ENCODE measurements at places on chromosomes 12 and 14. TPM values are rescaled to one million over a fixed set of nuclear protein-coding genes. Genes with fewer than 3 reads are reported as not detected.

Gene ETFBKMT
- total RNA-seq: 5.7 TPM

DNA sequence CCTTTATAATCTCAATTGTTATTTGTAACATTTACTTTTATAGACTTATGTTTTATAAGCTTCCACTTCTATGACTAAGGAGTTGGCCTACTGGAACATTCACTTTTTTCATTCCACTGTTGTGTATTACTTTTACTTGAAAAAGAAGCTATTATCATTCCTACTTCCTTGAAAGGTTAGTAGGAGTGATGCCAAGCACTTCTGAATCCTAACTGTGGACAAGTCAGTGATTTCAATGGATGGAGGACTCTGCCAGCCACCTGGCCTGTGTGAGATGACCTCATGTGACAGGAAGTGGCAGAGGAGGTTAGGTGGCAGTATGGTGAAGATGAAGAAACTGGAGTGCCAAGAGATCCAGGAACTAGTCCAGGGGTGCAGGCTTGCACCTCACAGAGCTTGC, 46.0 kb downstream of the TECPR2 start:
- DNase-seq: no peak

GRCh38 chr12:77745624-77746023, 85.1 kb upstream of the NAV3 start:
- DNase-seq: no peak

DNA sequence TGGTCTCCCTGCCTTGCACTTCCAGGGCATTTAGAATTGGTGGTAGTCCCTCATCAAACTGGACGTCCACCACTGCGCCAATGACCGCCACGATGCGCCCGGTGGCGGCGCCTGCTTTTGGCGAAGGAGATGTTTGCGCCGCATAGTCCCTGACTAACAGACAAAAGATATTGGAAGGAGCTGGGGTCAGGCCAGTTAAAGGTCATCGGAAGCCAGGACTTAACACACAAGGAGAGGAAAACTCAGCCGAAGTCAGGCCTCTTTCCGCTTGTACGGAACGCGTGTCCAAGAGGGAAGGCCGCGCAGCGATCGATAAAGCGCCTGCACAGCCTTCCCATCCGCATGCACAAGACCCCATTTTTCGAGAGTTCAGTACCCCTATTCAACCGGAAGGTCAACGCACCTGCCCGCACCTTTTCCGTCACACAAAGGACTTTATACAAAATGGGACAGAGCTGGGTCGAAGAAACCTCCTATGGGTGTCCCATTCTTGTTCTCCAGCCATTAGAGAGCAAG, 525 bp downstream of the ATP5F1B start:
- DNase-seq: peak; percentile 82

Gene FOXA1
- total RNA-seq: 32.4 TPM

DNA sequence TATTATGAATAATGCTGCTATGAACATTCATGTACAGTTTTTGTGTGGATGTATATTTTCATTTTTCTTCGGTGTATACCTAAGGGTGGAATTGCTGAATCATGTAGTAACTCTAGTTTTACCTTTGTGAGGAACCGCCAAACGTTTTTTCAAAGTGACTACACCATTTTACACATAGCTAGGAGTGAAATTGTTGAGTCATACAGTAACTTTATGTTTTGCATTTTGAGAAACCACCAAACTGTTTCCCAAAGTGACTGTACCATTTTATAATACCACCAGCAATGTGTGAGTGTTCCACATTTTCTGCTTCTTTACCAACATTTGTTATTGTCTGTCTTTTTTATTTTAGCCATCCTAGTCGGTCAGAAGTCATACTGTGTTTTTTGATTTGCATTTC, 3.1 kb upstream of the TPH2 start:
- DNase-seq: no peak

- no peak for DNase-seq
Measured at GRCh38 chr12:93127107-93127560, 198.0 kb upstream of the EEA1 start.

DNA sequence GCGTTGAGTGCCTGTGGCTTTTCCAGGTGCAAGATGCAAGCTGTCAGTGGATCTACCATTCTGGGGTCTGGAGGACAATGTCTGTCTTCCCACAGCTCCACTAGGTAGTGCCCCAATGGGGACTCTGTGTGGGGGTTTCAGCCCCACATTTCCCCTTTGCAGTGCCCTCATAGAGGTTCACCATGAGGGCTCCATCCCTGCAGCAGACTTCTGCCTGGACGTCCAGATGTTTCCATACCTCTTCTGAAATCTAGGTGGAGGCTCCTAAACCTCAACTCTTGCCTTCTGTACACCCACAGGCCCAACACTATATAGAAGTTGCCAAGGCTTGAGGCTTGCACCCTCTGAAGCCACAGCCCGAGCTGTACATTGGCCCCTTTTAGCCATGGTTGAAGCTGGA, 52.9 kb downstream of the PRKCH start:
- no peak for DNase-seq

DNA sequence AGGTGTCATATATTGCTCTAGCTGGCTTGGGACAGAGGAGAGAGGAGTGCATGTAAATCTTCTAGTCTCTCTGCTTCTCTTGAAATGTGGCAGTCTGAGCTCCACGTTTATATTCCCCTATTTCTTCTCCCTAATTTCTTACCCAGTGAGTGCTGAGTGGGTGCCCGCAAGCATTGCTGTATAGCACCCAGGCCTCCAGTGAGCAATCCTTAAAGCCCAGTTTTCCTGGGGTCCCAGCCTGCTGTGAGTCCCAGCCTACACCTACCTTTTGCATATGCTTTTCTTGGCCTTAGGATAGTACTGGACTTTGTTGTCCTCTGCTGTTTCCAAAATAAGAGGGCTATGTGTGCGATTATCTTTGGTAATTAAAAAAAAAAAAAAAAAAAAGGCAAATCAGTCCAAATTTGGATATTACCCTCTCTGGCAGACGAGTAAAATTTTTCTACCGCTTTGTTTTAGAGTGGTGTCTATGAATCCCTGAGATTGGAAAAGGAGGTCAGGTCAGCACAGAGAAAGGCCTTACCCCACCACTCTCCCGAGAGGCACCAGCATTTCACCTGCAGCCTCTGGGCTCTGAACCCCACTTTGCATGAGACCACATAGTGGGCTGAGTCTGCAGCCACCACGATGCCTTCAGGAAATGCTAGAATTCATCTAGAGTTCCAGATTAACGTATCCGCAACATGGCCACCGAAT, 1.1 kb downstream of the MGST1 start:
- no peak for DNase-seq

Gene TULP3
- total RNA-seq: 24.3 TPM

Gene WSCD2
- total RNA-seq: 0.61 TPM

DNA sequence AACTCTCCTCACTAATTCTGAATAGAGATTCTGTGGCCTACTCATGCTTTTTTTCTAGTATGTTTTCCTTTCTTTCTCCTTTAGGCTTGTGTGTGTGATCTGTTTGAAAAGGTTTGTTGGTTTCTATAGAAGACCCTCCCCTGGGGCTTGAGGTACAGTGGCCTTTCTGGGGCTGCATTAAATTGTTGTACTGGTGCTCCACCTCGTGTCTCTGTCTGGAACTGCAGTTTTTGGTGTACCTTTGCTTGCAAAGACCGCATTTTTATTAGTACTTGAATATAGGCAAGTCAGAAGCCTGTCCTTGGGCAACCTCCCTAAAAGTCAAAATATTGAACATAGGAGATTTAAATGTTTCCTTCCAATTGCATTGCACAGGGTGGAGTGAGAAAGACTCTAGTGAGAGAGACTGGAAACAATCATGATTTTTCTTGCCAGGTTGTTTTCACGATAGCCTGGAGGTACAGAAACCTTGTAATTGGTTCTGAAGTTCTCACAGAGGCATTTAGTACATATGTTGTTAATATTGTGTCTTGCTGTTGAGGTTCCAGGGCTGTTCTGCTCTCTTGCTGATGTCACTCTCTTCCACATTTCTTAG, 39.0 kb downstream of the SLCO1B1 start:
- DNase-seq: no peak

Gene PLXNC1
- 25.4 TPM for total RNA-seq

GRCh38 chr12:110874351-110874750, 27.6 kb downstream of the CCDC63 start:
- DNase-seq: no peak

DNA sequence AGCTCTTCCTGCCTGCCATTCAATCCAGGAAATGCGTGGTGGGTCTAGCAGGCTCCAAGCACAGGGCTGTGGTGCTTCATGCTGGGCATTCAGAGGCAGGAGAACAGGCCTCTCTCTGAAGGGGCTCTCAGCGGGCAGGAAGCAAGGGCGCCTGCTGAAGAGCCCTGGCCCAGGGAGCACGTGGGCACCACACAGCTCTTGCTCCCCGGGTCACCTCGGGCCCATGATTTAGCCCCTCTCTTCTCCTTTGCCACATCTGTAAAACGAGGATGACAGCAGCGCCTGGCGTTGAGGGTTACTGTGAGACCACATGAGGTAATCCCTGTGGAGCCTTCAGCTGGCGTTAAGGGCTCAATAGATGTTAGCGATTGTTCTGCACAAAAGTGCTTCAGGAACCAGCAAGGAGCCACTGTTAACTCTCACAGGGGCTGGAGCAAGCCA, 37.6 kb upstream of the SPTLC2 start:
- DNase-seq: no peak

DNA sequence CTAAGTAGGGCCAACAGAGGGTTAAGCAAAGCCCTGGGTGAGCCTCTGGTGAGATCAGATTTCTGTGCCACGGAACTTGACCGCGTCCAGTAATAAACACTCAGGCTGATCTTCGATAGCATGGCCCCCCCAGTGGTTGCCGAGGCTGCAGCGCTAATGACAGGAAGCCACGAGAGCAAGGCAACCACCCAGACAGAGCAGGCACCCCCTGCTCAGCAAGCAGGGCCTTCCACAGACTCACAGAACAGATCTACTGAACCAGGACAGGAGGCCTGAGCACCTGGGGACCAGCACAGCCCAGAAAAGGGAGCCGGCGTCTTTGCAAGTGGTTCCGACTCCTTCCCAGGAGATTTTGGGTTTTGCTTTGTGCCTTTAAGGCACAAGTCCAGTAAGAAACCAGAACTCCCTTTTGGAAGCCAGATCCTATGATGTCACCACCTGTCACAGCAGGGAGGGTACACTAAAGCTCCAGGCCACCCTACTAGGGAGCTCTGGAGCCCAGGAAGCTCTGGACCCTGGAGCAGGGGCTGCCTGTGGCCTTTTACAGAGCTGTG, 42.3 kb downstream of the BCL11B start:
- DNase-seq: no peak

- no peak for DNase-seq
Measured at GRCh38 chr12:15632708-15633107, 156.5 kb downstream of the EPS8 start.

GRCh38 chr14:81682134-81682533, 148.5 kb upstream of the SEL1L start:
- DNase-seq: no peak

DNA sequence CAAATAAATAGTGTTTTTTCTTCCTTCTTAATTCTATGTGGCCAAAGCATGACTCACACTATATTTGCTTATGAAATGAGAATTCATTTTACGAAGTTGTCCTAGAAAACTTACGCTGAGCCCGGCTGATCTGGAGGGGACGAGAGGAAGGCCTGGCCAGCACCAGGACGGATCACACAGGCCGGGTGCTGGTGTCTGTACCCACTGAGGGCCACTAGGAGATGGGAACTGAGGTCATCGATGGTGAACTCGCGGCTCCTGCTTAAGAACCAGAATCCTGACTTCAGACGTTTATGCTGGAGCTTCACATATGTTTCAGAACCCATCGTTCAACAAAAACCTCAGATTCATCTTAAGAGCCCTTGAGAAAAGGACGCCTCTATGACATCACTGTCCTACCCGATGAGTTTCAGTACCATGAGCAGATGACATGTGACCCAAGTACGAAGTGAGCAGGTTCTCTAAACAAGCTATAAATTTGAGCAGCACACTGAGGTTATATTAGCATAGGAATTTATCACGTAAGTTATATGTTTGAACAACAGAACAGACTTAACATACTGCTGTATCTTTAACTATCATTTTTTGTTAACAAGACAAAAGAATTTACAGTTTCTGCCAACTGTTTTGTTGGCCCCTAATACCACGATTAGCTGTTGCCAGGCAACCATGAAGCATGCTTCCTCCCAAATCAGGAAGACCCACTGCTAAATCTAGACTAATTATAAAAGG, 111.9 kb downstream of the FOXN3 start:
- DNase-seq: peak; percentile 28

- no peak for DNase-seq
Measured at GRCh38 chr14:20789230-20789813, 8.3 kb downstream of the RNASE6 start.

Gene CACNA2D4
- 6.6 TPM for total RNA-seq

Gene PRB2
- total RNA-seq: not detected

DNA sequence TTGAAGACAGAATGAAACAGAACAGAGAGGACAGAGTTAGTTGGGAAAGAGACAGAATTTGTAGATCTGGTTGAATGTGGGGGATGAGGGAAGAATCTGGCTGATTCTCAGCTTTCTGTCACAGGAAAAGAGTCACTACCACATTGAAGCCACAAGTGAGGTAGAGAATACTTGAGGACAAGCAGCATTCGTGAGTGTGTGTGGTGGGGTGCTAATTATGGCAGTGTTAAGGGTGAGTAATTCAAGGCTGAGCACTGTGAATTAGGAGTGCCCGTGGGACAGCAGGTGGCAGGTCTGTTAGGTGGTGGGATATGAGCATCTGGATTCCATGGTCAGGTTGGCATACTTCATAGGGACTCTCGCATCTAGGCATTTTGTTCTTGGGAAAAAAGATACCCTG, 347.4 kb upstream of the PRICKLE1 start:
- DNase-seq: no peak

GRCh38 chr12:46188170-46188569, 80.7 kb downstream of the SLC38A1 start:
- no peak for DNase-seq

Gene CEP290
- 20.7 TPM for total RNA-seq

Gene RIMKLB
- total RNA-seq: 30.3 TPM

GRCh38 chr12:80912901-80913770, 24.6 kb downstream of the LIN7A start:
- DNase-seq: no peak

DNA sequence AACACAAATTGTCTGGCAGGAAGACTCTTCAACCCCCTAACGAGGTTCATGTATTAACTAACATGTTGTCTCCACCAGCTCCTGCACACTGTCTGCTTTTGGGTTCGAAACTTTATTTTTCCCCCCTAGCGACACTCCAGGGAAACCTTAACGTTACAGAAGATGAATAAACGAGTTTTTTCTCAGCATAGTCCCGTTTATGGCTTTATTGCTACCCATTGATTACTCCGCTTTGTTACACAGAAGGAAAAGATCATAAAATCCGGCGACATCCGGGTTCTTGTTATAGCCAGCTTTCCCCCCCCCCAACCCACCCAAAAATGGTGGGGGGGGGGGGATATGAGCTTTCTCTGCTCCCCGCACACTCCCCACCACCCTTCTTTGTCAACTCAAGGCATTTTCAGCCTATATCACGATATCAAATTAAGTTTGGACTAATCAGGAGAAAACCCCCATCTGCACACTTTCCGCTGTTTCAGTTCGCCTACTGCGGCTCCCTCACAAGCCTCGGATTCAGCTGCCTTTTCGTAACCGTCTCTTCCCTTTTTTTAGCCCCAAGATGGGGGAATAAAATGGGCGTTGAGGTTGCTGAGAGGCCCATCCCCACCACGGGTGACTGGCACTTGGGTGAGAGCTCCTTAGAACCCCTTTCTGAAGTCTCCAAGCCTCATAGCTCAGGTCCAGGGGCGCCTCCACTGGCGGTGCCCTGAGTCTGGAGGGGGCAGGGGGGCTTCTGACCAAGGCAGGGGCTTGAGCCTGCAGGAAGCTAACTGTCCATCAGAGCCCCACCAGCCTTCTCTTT, 1.4 kb upstream of the HOXC6 start:
- peak; percentile 25 for DNase-seq

- DNase-seq: no peak
Measured at GRCh38 chr12:120230326-120230973, 29.5 kb upstream of the RPLP0 start.

GRCh38 chr12:80648881-80649280, 58.6 kb upstream of the MYF6 start:
- no peak for DNase-seq

All from upper lobe of left lung (tissue), 6 donors.